ENCODE measurements at places on chromosomes 13 and 19.
A peak's percentile ranks its signal among the peaks of the same experiment; 100 is the strongest.

DNA sequence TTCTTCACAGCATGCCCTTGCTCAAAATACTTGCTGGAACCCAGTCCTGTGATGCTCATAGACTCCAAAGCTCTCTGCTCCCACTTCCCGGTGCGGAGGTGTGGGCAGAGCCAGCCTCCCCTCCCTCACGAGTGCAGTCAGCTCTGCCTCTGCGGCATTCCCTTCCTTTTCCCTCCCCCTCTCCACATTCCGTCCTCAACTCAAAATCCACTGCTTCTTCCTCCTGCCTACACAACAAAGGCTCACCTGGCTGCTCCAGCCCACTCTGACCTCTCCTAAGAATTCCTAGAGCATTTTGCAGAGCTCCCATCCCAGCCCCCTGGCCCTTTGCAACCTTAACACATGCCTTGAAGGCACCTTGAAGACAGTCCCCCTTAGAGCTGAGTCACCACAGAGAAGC, 527.9 kb downstream of the MYO16 start:
- DNase-seq: no peak

DNA sequence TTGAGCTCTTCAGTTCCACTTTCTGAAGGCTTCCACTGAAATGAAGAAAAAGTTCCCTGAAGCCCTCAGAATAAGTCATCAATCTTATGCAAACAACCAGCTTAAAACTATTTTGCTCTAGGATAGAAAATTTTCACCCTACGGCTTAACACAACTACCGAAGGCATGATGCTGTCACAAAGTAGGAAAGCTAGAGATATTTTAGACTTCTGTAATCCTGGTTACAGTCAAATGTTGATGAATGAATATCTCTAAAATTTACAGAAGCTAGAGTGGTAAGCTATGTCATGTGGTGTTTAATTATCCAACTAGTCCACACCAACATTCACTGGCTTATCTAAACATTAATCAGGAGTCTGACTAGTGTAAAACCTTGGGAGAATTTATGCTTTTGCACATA, 197.9 kb downstream of the SUCLA2 start:
- DNase-seq: no peak

- DNase-seq: no peak
These were observed at the start of gene SLC10A2 for GRCh38 chr13:103066079-103066780. SLC10A2 (minus strand) TSS chr13:103066417; CDS start chr13:103066249, 168 bp downstream.

GRCh38 chr19:6056801-6057650, 53.3 kb downstream of the RFX2 start:
- peak; percentile 48 for DNase-seq

GRCh38 chr13:94395860-94396259, 83.6 kb downstream of the DCT start:
- DNase-seq: no peak

- no peak for DNase-seq
These were observed 168.6 kb upstream of the RFC3 start for GRCh38 chr13:33649212-33649878.

DNA sequence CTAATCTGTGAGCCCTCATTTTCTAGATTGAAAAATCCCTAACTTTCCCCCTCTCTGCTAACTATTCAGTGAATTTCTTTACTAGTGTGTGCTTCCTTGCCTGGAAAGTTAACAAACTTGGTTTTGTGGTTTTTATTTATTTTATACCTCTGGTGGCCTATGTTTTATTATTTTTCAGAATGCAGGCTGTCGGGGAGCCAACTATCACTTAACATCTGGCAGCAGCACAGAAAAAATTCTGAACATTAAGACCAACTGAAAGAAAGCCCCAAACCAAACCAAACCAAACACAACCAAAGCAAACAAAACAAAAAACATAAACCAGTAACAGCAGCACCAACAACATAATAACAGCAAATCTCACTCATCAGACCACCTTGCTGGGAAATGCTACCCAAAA, 109.0 kb upstream of the KL start:
- no peak for DNase-seq

DNA sequence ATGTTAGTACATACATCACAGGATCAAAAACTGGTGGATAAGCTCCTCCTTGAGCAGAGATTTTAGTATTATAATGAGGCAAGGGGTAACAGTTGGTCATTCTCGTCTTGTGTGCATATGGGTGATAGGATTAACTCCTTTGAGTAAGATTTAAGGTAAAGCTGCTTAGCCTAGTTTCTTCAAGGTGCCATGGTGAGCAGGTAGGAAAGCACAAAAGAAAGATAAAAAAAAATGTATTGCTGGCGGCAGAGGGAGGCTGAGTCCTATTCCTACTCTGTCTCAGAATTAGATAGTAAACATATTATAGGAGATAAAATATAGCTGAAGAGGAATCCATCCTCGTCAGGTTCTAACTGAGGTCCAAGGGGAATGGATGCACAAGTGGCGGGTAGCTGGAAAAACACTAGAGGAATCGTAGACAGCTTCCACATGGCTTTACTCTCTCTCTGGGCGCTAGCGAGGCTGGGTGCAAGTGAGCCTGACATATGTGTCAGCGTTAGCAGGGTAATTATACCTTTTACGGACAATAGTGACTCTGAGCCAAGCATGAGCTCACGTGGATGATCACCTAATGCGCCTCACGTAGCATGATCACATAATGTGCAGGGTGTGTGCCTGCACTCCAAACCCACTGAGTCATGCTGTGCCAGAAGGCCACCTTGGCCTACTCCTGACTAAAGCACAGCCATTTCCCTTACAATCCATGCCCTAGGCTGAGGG, 734.3 kb upstream of the MIR17HG start:
- DNase-seq: no peak

DNA sequence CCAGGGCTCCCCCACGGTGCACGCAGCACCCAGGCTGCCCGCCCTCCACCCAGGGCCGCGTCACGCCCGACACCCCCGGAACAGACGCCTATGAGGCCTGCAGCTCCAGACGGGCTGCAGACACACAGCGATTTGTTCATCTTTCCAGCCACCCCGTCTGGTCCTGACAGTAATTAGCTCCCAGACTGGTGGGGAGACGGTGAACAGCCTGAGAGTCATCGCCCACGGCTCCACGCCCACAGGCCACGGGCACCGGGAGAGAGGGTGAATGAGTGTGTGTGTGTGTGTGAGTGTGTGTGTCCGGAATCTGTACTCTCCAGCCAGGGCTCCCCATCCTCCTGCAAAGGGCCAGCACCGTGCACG, 18.1 kb downstream of the GADD45B start:
- DNase-seq: no peak

GRCh38 chr13:47628666-47629065, 372.4 kb downstream of the SUCLA2 start:
- DNase-seq: no peak
